Astrocyte (in vitro differentiated cells and primary cell): ENCODE measurements at places on chromosomes 5 and 9. TPM values are rescaled to one million over a fixed set of nuclear protein-coding genes. Genes with fewer than 3 reads are reported as not detected.

GRCh38 chr5:7894860-7895259 is 25.9 kb downstream of the MTRR start:
- no peak for DNase-seq

GRCh38 chr9:128551657-128552152 is 682 bp upstream of the SPTAN1 start:
- no peak for DNase-seq

- no peak for DNase-seq
Measured at GRCh38 chr5:139809331-139809810, 13.8 kb downstream of the PSD2 start.

GRCh38 chr5:165616490-165617405 is 2111.3 kb downstream of the MAT2B start:
- peak; percentile 40 for DNase-seq

- DNase-seq, result no peak
Measured at GRCh38 chr9:87445646-87446045, 52.0 kb upstream of the DAPK1 start.

DNA sequence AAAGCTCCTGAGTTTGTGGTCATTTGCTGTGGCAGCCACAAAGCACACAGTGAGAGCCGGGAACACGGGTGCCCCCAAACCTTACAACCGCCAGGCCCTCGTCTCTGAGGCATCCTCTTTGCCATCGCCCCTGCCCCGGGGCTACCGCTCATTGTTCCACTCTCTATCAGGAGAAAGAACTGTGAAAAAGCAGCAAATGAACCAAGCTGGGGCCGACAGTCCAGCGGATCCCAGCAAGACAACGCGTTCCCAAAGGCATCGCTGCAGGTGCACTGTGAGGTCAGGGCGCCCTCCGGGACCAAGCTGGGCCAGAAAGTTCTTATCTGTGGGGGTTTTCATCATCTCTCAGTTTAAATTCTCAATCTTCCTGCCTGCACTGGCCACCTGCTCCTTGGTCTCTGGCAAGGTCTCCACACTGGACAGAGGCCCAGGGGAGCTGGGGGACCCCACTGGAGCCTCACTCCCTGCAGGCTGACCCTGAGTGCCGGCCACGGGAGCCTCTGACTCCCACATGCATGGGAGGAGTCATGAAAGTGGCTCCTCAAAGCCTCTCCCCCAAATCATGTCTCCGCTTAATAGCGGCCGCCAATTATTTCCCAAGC is 32.1 kb downstream of the VAV2 start:
- no peak for DNase-seq

DNA sequence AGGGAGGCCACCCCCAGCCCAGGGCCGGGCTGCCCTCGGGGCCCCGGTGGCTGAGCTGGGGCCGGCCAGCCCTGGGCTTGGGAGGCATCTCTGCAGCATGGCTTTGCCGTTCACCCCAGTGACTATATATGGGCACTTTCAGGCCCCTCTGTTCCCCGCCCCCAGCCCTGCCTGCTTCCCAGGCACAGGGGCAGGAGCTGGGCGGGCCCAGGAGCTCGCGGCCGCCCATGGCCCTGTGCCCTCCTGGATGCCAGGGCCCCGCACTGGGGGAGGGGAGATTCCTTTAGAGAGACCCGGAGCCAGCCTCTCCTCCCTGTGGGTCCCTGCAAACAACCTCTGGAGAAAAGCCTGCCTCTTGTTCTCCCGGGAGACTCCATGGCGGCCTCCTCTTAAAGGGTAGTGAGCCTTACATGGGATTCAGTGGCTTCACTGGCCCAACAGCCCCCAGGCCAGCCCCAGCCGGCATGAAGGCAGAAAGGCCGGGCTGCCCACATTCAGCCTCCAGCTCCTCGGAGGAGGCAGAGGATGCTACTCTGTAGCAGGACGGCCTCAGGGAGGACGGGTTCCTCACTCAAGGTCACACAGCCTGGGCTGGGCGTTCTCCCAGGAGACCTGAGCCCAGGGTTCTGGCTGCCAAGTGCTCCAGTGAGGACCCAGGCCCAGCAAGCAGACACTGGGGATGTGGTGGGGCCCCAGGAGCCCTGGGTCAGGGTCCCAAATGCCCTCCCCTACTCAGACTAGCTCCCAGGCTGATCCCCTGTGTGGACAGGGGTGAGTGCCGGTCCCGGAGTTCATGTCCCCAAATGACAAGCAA is 4.1 kb downstream of the NACC2 start:
- DNase-seq, result no peak

DNA sequence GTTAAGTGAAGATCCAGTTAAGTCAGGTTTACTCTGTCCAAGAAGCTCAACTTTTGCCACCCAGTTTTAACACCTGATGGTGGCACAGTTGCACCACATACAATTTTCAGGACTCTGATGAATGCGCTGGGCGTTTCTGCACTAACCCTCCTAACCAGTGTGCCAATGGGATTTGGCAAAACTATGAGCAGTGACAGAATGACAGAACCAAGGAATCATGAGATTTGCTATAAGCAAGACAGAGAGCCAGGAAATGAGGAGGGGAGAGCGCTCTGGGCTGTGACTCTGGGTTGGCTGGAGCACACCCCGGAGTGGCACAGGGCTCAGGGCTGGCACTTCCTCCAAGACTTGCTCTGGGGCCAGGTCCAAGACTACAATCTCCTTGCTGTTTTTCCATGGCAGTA is 84.1 kb downstream of the SH3PXD2B start:
- no peak for DNase-seq

DNA sequence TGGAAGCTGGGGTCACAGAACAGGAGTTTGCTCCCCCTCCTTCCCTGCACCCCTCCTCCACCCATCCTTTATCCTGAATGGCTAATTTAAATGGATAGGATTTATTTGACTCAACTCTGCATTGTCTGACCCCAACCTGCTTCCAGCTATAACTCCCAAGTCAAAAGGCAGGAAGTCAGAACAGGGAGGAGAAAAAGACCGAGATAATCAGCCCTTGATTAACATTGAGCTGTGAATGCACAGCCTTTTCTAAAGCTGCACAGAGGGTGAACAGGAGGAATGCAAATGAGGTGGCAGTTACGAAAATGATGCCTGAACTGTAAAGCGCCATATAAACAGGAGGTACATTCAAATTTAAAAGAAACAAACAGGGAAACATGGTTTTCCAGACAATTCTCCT is 152.8 kb downstream of the SPOCK1 start:
- DNase-seq, result no peak

GRCh38 chr9:75979362-75979761 is 88.9 kb downstream of the PCSK5 start:
- DNase-seq, result no peak

GRCh38 chr9:120742951-120743416 is 28.7 kb upstream of the MEGF9 start:
- no peak for DNase-seq

DNA sequence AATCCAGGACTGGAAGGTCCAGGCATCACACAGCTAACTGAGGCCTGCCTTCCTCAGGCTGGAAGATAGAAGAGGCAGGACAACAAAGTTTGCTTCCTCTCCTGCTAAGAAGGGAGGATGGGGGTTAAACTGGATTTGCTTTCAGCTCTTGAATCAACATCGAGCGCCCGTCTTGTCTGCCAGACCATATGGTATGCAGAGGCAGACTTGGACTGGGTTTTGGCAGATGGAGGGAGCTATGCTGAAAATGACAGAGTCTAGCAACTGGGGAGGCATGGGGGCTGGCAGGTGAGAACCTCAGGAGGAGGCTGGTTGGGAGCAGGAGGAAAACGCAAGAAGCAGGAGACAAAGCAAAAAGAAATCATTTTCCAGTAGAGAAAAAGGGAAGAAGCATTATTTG is 289.5 kb upstream of the IL12B start:
- DNase-seq, result no peak

DNA sequence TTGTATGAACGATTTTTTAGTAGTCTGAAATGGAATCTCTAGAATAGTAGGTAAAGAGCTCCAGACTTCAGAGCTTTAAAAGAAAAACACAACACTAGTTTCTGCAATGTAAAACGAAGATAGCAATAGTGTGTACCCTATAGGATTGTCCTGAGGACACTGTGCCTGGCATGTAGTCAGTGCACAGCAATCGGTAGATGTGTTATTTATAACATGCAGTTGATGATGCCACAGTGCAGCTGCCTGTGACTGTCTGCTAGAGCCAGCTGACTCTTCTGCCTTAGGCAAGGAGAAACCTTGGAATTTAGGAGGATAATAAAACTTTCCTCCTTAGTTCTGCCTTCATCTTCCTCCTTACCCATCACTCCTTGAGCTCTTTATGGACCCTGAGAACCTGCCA is 27.7 kb upstream of the TMOD1 start:
- DNase-seq, result no peak

DNA sequence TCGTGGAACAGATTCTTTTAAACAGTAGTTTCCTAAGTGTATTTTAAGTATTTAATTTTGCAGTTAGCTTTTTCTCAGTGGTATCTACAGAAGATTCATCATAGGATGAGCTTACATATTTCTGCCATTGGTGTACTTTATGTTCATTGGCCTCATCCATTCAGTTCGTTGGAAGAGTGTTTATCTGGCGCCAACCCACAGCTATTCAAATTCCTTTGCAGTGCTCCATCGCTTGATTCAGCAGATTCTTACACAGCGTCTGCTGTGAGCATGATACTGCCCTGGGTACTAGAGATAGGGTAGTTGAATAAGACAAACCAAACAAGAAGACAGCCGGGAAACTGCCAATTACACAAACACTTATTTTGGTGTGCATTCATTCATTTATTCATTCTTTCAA is 55.1 kb downstream of the NUP214 start:
- DNase-seq, result peak; percentile 98

The FAM200C gene
- 1.7 and 2.1 TPM in 2 replicates for total RNA-seq

The HK3 gene
- total RNA-seq, result 0.14 TPM in 1 of 2 replicates, not detected in the other

The C9orf153 gene
- not detected in 2 replicates for total RNA-seq

The GAS1 gene
- 4.3 and 5.1 TPM in 2 replicates for total RNA-seq

The RALGDS gene
- total RNA-seq, result 41.2 and 46.6 TPM in 2 replicates

The ADAMTS12 gene
- total RNA-seq, result 143 and 156 TPM in 2 replicates

The SPEF2 gene
- 3.4 and 3.9 TPM in 2 replicates for total RNA-seq
